Activated CD8-positive, alpha-beta T cell treated with anti-CD3 and anti-CD28 coated beads, Interleukin-2, amount 10 ng/mL, durations not matched to agents 7 days and 5 days (primary cell): ENCODE measurements at places on chromosomes 5 and 9.

GRCh38 chr5:41067714-41068568 is 3.2 kb downstream of the MROH2B start:
- H3K36me3 ChIP-seq = no peaks in the 10 kb centered on the region
- no peak overlapping the region for H3K4me3 ChIP-seq
- no peaks in the 10 kb centered on the region for H3K27me3 ChIP-seq
- no peak overlapping the region for H3K27ac ChIP-seq

GRCh38 chr5:112059579-112060135 is 302.7 kb upstream of the NREP start:
- no peak overlapping the region for H3K4me3 ChIP-seq
- DNase-seq = no peak
- no peaks in the 10 kb centered on the region for H3K27me3 ChIP-seq
- H3K4me1 ChIP-seq = no peaks in the 10 kb centered on the region
- H3K27ac ChIP-seq = no peak overlapping the region

- peaks cover 57% of the 10 kb centered on the region for H3K4me1 ChIP-seq
- H3K4me3 ChIP-seq = peak overlapping the region; percentile 71
- peaks cover 18% of the 10 kb centered on the region for H3K27me3 ChIP-seq
- DNase-seq = peak; percentile 28
Observed at GRCh38 chr5:177496070-177496726, 1.2 kb downstream of the PDLIM7 start.

DNA sequence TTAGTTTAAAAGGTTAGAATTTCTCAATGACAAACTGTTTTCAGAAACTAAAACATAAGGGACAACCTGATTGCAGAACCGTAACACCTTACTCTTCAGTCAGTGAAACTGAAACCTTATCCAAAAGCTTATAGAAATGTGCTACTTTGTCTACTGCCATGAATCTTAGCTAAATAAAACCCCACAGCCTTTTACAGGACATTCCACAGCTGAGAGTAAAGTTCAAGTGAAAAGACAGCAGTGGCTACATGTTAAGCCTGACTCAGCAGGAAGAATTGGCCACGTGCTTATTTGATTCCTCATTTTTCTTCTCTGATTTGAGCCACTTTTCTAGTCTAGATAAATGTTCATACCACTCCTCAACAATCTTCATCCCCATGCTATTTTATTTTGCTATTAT is 278.7 kb upstream of the ISL1 start:
- H3K4me3 ChIP-seq = no peak overlapping the region
- no peak for DNase-seq
- no peak overlapping the region for H3K27ac ChIP-seq
- H3K27me3 ChIP-seq = no peaks in the 10 kb centered on the region
- no peaks in the 10 kb centered on the region for H3K4me1 ChIP-seq

DNA sequence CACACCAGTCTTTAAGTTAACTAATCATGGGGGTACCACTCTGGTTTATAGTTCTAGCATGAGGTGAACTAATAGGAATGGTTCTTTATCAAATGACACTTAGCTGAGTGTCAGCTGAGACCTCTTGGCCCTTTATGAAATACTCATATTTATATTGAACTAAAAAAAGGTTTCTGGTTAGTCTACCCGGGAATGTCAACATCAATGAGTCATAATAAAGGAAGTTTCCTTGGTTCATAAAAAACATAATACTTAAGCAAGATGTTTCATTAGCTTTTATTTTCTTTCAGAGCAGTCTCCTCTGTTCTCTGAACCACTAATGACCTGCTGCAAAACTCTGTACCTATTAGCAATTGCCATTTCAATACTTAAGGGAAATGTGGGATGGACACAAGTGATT is 13.7 kb downstream of the DAB2 start:
- no peaks in the 10 kb centered on the region for H3K36me3 ChIP-seq
- no peak for DNase-seq
- H3K27me3 ChIP-seq = peaks cover 13% of the 10 kb centered on the region
- H3K27ac ChIP-seq = no peak overlapping the region
- H3K4me3 ChIP-seq = no peak overlapping the region
- no peaks in the 10 kb centered on the region for H3K4me1 ChIP-seq

DNA sequence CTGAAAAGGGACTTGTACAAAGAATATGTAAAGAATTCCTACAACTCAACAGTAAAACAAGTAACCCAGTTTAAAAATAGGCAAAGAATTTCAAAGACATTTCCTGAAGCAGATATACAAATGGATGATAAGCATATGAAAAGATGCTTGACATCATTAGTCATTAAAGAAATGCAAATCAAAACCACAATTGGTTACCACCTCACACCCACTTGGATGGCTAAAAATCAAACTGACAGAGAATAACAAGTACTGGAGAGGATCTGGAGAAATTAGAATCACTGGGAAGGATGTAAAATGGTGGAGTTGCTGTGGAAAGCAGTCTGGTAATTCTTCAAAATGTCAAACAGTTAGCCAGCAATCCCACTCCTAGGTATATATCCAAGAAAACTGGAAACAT is 12.5 kb upstream of the FOXE1 start:
- H3K4me1 ChIP-seq = no peaks in the 10 kb centered on the region
- H3K27me3 ChIP-seq = peaks cover 54% of the 10 kb centered on the region
- no peak for DNase-seq
- H3K4me3 ChIP-seq = no peak overlapping the region
- H3K27ac ChIP-seq = no peak overlapping the region

- H3K4me1 ChIP-seq = no peaks in the 10 kb centered on the region
- no peaks in the 10 kb centered on the region for H3K36me3 ChIP-seq
- no peak for DNase-seq
- H3K27me3 ChIP-seq = peaks cover 13% of the 10 kb centered on the region
Observed at GRCh38 chr5:72587661-72588308, 80.6 kb upstream of the ZNF366 start.

GRCh38 chr5:123807177-123807945 is 295.4 kb downstream of the CSNK1G3 start:
- H3K27ac ChIP-seq = no peak overlapping the region
- H3K4me1 ChIP-seq = no peaks in the 10 kb centered on the region
- no peaks in the 10 kb centered on the region for H3K27me3 ChIP-seq
- H3K36me3 ChIP-seq = no peaks in the 10 kb centered on the region
- H3K4me3 ChIP-seq = no peak overlapping the region

- no peak overlapping the region for H3K27ac ChIP-seq
- H3K36me3 ChIP-seq = no peaks in the 10 kb centered on the region
- no peaks in the 10 kb centered on the region for H3K27me3 ChIP-seq
- H3K4me1 ChIP-seq = no peaks in the 10 kb centered on the region
- no peak overlapping the region for H3K4me3 ChIP-seq
Observed at GRCh38 chr5:104541141-104541785, 978.7 kb upstream of the NUDT12 start.

- DNase-seq = no peak
- no peaks in the 10 kb centered on the region for H3K4me1 ChIP-seq
- no peaks in the 10 kb centered on the region for H3K36me3 ChIP-seq
- H3K4me3 ChIP-seq = no peak overlapping the region
- no peak overlapping the region for H3K27ac ChIP-seq
Observed at GRCh38 chr9:105681724-105682123, 12.6 kb upstream of the TMEM38B start.

DNA sequence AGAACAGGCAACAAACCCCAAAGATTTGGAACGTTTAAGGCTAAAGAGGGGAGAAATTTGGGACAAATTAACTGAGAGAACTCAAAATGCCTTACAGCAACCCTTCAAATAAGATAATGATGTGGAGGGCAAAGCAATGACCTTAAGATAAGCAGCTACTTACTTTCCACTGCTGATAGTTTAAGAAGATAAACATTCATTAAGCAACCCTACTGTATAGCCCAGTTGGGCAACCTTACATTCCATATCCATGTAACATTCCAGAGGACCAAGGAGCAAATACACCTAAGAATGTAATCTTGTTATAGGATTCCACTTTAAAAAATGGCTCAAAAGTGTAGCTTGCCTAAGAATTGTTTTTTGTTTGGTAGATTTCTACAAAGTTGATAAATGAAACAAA is 14.8 kb downstream of the ETF1 start:
- H3K36me3 ChIP-seq = peaks cover 31% of the 10 kb centered on the region
- H3K4me1 ChIP-seq = peaks cover 15% of the 10 kb centered on the region
- no peaks in the 10 kb centered on the region for H3K27me3 ChIP-seq
- no peak overlapping the region for H3K4me3 ChIP-seq
- DNase-seq = no peak

- H3K27me3 ChIP-seq = peaks cover 2% of the 10 kb centered on the region
- H3K27ac ChIP-seq = no peak overlapping the region
- no peaks in the 10 kb centered on the region for H3K4me1 ChIP-seq
- H3K36me3 ChIP-seq = no peaks in the 10 kb centered on the region
- DNase-seq = no peak
Observed at GRCh38 chr5:137415231-137415681, 83.9 kb downstream of the SPOCK1 start.

DNA sequence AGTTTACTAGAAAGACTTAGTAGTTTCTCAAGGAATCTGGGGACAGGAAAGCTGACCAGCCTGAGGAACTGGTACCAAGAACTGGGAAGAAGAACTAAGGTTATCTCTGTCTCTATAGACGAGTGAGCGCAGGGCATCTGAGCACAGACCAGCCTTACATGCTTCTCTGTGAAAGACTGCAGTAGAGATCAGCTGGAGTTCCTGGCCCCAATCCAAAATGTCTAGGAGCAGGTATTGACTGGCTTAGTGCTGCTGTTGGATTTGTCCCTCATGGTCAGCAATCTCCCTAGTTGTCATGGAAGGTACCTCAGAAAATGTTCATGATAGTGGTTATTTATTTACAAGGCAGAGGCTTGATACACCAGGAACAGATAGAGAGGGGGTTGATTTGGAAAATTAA is 13.3 kb downstream of the NUP214 start:
- no peak overlapping the region for H3K27ac ChIP-seq
- H3K27me3 ChIP-seq = no peaks in the 10 kb centered on the region
- no peak overlapping the region for H3K4me3 ChIP-seq
- peaks cover 47% of the 10 kb centered on the region for H3K36me3 ChIP-seq
- no peak for DNase-seq
- H3K4me1 ChIP-seq = no peaks in the 10 kb centered on the region

- H3K27ac ChIP-seq = no peak overlapping the region
- H3K4me3 ChIP-seq = no peak overlapping the region
- no peaks in the 10 kb centered on the region for H3K4me1 ChIP-seq
- H3K27me3 ChIP-seq = no peaks in the 10 kb centered on the region
- no peaks in the 10 kb centered on the region for H3K36me3 ChIP-seq
Observed at GRCh38 chr5:124729720-124730359, 16.6 kb downstream of the ZNF608 start.

- no peak for DNase-seq
- peak overlapping the region; percentile 7 for H3K4me3 ChIP-seq
- H3K27ac ChIP-seq = peak overlapping the region; percentile 68
- H3K27me3 ChIP-seq = no peaks in the 10 kb centered on the region
- peaks cover 88% of the 10 kb centered on the region for H3K4me1 ChIP-seq
- peaks cover 37% of the 10 kb centered on the region for H3K36me3 ChIP-seq
Observed at GRCh38 chr5:119323601-119324000, 32.2 kb upstream of the TNFAIP8 start.

DNA sequence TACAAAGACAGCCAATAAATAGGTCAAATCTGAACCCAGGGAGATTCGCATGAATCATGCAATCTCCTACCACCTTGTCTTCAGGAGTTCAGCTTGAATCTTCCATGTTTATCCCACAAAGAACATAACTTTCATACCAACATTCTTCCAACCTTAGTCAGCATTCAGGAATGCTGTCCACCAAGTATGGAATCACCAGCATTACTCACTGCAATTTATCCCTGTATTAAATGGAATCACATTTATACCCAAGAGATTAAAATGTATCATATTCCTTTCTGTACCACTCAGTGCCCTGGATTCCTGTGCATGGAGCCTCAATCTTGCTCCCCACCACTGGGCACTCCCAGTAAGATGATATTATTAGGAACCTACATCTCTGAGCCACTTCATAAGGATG is 162.6 kb downstream of the GLIS3 start:
- H3K27ac ChIP-seq = no peak overlapping the region
- no peak for DNase-seq
- no peaks in the 10 kb centered on the region for H3K36me3 ChIP-seq
- H3K27me3 ChIP-seq = peaks cover 4% of the 10 kb centered on the region
- no peak overlapping the region for H3K4me3 ChIP-seq

- H3K4me3 ChIP-seq = peak overlapping the region; percentile 47
- no peaks in the 10 kb centered on the region for H3K27me3 ChIP-seq
- peaks cover 23% of the 10 kb centered on the region for H3K36me3 ChIP-seq
- DNase-seq = peak; percentile 63
Observed at GRCh38 chr9:79623799-79624721, 52.3 kb downstream of the TLE4 start.

DNA sequence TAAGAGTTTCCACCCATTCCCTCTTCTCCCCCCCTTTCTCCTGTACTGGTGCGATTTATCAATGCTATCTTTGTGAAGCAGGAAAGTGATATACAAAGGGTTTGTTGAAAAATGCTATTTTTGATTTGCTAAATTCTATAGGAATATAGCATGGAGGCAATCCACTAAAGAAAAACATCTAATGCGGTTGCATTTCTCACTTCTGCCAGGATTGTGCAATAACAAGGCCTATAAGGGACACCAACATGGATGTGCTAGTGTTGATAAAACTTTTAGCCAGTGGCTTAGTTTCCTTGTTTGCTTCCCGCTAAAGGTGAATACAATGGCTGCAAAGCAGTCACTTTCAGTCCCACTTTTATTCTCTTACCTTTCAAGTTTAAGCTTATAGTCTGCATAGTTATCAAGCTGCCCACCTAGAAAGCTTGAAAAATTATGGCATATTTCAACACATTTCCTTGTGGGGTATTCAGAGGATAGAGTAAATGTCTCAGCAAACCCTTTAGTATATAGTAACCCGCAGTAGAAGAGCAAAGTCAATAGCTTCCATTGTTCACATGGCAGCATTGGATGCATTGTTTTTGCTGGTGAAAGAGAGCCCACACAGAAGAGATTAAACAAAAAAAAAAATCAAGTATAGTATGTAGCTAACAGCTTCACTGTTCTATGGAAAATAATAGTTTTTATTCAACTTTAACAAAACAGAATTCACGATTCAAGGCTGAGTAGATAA is 674.6 kb upstream of the SEMA6A start:
- no peaks in the 10 kb centered on the region for H3K36me3 ChIP-seq
- no peak overlapping the region for H3K27ac ChIP-seq
- no peak overlapping the region for H3K4me3 ChIP-seq
- H3K4me1 ChIP-seq = no peaks in the 10 kb centered on the region

- H3K4me3 ChIP-seq = no peak overlapping the region
- DNase-seq = no peak
- H3K36me3 ChIP-seq = peaks cover 6% of the 10 kb centered on the region
Observed at GRCh38 chr9:121331992-121332685, 37.9 kb downstream of the STOM start.

DNA sequence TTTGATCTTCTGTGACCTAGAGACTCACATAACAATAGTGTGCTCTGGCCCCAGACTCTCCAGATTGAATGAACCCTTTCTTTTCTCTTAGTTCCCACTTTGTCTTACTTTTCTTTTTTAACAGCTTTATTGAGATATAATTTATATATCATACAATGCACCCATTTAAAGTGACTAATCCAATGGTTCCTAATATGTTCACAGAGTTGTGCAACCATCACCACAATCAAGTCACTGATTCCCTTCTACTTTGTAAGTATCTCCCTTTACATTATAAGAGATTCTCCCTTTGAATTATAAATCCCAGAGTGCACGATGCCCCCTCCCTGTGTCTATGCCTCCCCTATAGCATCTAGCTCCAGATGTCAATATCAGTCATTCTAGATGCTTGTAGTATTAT is 172.4 kb downstream of the HINT1 start:
- no peaks in the 10 kb centered on the region for H3K27me3 ChIP-seq
- no peak for DNase-seq
- H3K4me1 ChIP-seq = no peaks in the 10 kb centered on the region
- H3K4me3 ChIP-seq = no peak overlapping the region

- no peak for DNase-seq
- H3K36me3 ChIP-seq = no peaks in the 10 kb centered on the region
- no peak overlapping the region for H3K27ac ChIP-seq
- no peak overlapping the region for H3K4me3 ChIP-seq
Observed at GRCh38 chr5:158700231-158701006, 399.3 kb downstream of the EBF1 start.
